Central memory CD4-positive, alpha-beta T cell (primary cell): ENCODE measurements at places on chromosomes 3 and 15.

- DNase-seq, result no peak
Measured at GRCh38 chr3:8622873-8623691, 21.5 kb downstream of the SSUH2 start.

GRCh38 chr3:49712631-49713317, 6.7 kb downstream of the AMIGO3 start:
- DNase-seq, result no peak

DNA sequence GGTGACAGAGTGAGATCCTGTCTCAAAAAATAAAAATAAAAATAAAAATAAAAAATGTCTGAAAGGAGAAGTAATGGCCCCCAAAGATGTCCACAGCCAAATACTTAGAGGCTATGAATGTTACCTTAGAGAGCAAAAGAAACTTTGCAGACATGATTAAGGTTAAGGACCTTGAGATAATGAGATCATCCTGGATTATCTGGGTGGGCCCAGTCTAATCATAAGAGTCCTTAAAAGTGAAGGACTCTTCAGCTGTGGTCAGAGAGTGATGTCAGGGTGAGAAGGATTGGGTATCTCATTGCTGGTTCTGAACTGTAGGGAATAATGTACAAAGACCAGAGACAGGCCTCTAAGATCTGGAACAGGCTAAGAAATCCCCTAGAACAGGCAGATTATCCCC, 84.9 kb upstream of the POU1F1 start:
- no peak for DNase-seq

DNA sequence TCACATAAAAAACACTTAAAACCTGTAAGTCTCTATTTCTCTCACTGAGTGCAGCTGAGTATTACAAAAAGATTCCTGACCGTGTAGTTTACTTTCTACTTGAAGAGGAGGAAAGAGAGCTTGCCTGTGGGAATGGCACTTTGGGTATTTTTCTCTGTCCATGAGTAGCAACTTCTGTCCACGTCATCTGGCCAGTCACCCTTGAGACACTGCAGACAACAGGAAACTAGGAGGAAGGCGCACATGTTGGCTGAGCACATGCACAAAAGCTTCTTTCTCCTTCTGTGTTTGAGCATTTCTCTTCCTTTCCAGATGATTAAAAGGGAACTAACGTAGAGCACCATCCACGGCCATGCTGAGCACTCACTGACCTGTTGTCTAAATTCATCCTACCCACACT, 19.7 kb downstream of the STARD5 start:
- DNase-seq, result no peak
